ENCODE measurements at places on chromosomes 2 and 18.

GRCh38 chr18:801137-801536 lies 10.9 kb downstream of the YES1 start:
- DNase-seq: no peak

- no peak for DNase-seq
Observed at GRCh38 chr2:39659765-39660611, 5.7 kb upstream of the TMEM178A start.

GRCh38 chr2:136389809-136390208 lies 271.9 kb upstream of the CXCR4 start:
- no peak for DNase-seq

GRCh38 chr2:3386448-3386958 lies 7.0 kb downstream of the TRAPPC12 start:
- DNase-seq: no peak
